HuH-7.5 (cell line): ENCODE measurements at places on chromosomes 6 and 20.

GRCh38 chr6:98894810-98895209, 52.9 kb downstream of the FBXL4 start:
- no peak for DNase-seq

DNA sequence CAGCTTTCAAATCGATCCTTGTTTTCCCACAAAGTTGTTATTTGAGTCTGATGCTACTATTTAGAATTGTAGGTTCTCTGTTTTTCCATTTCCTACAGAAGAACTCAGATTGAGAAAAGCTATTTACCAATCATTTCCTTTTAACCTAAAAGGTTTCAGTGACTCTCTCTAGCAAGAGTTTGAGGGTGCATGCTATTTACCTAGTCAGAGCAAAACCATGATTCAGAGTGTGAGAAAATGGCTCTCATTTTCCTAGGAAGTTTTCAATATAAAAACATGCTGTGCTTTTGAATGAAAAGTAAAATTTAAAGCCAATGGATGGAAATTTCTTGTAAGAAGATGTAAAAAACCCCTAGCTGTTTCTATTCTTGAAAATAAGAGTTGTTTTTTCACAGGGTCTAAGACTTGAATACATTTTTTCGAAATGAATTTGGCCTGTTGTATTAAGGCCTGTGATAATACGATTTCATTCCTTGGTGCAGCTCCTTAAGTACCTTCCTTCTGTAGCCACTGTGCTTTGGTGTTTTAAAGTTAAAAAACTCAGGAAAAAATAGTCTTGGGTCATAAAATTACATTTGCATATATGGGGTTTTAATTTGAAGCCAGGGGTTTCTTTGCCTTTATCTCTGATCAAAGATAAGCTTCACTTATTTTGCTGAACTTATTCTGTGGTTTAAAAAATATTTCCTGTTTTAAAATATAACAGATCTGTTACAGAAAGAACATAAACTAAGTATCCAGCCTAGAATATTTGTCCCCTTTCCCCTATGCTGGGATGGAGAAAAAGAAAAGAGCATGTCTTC, 18.0 kb upstream of the RSPH3 start:
- no peak for DNase-seq

DNA sequence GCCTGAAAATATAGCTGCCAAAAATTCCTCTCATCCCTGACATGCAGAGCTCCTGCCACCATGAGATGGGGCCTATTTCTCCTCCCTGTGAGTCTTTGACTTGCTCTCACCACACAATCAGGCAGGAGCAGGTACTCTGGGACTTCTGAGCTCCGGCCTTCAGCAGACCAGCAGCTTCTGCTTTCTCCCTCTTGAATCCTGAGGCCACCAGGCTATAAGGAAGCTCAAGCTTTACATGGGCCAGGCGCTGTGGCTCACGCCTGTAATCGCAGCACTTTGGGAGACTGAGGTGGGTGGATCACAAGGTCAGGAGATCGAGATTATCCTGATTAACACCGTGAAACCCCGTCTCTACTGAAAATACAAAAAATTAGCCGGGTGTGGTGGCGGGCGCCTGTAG, 238.7 kb upstream of the RREB1 start:
- no peak for DNase-seq

DNA sequence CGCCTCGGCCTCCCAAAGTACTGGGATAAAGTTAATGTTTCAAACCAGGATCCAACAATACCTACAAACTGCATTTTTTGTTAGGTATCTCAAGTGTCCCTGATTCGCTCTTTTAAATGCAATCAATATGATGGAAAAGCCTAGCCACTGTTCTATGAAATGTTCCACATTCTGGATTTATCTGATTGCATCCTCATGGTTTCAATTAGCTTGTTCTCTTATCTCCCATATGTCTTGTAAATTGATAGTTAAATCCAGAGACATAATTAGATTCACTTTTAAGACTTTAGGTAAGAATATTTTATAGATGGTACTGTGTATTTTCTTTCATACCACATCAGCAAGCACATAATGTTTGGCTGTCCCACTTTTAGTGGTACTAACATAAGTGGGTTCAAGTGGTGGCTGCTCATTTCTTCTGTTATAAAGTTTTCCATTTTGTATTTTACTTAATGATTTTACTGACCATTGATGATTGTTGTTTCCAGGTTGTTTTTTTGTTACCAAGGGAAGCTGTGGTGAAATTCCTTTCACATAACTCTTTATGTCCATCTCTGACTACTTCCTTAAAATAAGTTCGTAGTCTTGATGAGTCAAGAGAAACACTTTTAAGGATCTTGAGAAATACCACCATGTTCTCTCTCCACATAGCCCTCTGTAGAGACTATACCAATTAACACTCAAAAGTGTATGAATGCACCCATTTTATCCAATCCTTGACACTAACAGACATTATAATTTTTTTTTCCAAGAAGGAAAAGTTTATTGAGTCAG, 40.5 kb downstream of the RNGTT start:
- no peak for DNase-seq

GRCh38 chr20:24628985-24629384, 159.6 kb downstream of the SYNDIG1 start:
- DNase-seq: no peak

DNA sequence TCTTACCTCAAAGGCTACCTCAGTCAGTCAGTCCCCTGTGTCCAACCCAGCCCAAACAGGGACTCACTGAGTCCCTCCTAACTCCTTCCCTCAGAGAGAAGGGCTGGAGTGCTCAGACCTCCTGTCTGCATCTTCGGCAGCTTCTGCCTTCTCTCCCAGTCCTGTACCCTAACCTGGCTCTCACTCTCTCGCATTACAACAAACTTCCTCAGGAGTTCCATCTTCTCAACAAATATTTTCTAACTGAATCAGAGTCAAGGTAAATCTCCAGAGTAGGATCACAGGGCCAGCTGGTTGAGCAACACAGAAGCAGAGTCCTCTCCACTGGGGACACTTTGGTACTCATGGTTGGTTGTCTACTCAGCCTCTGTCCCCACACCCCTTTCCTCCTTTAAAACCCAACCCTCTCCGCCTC, 92.3 kb downstream of the MRPL14 start:
- DNase-seq: no peak

GRCh38 chr20:24829649-24830370, 119.3 kb upstream of the CST7 start:
- no peak for DNase-seq

DNA sequence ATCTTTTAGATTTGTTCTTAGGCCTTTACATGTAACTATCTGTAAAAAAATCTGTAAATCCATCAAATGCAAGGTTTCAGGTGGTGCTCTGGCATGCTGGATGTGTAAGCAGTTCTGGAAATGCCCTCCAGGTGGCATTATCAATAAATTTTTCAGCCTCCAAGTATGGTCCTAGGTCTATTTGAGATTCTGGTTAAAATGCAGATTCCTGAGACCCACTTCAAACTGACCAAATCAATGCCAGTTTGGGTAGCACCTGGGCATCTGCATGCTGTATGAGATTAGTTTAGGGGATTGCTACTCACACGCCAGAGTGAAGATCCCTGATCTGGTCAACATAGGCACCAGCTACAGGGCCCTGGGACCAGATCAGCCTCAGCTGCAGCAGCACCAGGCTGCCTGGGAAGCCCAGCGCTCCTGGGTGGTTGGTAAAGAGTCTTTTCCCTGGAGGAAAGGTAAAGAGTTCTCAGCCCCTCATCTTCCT, 507.3 kb upstream of the CITED2 start:
- peak; percentile 26 for DNase-seq

DNA sequence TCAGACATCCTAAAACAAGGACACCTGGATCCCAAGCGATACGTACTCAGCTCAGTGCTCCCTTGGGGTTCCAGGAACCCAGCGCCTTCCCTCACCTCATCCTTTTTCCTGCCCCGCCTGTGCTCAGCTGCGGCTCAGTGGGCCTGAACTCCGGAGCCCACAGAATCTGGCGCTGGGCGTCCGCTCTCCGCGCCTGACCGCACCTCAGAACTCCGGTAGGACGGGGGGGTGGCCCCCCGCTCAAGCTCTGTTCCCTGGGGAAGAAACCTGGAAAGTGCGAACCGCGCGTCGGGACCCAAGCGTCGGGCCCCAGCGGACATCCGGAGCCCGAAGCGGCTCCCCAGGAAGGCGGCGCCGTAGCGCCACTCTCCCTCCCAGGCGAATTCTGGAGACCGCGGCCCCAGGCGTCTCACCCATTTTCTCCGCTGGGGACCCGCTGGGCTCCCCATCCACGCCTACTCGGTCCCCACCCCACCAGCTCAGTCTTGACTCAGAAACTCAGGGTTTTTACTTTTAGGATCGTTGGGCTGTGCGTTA, 336 bp upstream of the LY6G5C start:
- DNase-seq: no peak

GRCh38 chr20:1415667-1416468, 23.0 kb upstream of the FKBP1A start:
- no peak for DNase-seq

GRCh38 chr6:137829641-137830083, 37.4 kb upstream of the TNFAIP3 start:
- DNase-seq: no peak

GRCh38 chr6:54737247-54737646, 109.3 kb upstream of the FAM83B start:
- peak; percentile 4 for DNase-seq

- no peak for DNase-seq
Measured at GRCh38 chr20:50270569-50270968, 79.9 kb downstream of the CEBPB start.

DNA sequence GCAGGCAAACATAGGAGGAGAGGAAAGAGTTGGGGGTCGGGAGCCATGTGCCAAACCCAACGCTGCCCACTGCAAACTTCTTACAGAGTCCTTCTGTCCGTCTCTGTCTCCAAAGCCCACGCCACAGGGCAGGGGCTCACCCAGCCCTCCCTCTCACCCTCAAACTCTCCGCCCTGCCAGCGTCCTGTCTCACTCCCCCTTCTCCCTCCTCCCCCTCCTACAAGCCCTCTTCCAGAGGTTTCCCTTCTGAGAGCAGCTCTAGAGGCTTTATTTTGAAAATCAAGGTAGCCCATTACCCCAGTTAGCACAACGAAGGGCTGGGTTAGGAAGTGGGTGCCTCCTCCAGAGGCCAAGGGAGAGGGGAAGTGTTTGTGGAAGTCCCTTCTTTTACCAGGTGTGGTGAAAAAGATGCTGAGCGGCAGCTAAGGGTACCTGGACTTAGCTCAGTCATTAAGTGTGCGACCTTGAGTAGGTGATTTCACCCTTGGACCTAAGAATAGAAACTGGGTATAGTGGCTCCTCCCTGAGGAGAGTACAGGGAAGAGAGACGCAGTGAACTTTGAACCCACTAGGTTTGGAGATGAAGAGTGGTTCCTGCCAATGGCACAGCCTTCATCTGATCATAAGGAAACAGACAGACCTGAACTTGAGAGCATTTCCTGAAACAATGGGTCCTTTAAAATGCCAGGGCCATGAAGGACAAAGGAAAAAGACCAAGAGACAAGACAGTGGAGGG, 123.8 kb downstream of the BANF2 start:
- no peak for DNase-seq

DNA sequence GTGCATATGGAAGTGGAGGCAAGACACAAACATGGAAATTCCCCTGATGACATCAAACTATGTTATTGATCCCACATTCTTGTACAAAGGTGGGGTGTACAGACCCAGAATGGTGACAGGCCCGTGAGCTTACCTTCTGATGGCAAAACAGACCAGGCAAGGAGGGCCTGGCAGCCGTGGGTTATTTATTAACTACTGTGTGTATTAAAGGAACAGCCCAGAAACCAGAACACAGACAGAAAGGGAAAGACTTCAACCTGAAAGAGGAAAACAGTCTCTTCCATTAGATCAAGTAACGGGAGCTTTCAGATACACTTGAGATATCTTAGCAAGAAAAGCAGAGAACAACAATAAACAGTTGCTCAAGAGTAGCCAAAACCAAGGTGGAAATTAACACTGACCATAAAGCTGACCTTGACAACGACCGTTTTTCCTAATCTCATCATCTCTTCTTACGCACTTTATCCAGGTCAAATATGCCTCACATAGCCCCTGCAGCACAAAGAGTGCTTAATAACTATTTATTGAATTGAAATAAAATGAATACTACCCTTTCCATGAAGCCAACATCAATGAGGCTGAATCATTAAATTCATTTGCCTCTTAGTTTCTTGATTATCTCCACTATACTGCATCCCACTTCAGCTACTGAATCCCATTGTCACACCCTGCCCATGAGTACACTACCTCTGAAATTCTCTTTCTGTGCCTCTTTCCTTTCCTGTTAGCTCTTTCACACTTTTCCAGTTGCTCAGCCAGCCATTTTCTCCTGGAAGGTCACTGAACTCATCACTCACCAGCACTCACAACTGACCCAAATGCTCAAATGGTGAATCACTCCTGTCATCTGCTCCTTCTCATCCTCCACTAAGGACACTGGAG, 67.4 kb downstream of the MOXD1 start:
- DNase-seq: peak; percentile 31

GRCh38 chr20:9514072-9514460, 324 bp upstream of the LAMP5 start:
- DNase-seq: no peak

- DNase-seq: no peak
Measured at GRCh38 chr6:43943781-43944250, 173.8 kb downstream of the VEGFA start.

DNA sequence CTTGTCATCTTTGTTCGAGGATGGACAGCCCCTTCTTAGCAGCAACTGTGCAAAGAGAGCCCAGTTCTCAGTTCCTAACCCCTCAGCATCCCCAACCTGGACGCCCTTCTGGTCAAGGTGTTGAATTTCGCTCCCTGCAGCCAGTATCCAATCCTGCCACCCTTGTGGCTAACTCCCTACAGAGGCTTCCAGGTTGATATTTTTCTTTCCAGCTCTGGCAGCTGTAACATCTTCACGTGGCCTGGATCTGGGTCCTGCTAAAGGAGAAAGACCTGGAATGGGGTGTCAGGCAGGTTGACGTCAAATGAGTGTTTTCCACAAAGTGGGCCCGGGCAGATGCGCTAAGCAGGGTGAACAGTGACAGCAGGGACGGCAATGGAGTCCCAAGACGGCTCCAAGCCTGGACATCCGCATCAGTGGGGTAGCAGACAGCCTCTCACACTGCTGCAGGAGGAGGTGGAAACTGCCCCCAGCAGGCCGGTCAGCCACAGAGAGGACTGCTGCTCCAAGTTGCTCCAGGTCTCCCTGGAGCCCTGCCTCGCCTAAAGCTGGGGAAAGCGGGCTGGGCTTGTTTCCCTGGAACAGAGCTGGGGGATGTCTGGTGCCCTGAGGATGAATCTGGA, 1.0 kb upstream of the YTHDF1 start:
- peak; percentile 50 for DNase-seq

DNA sequence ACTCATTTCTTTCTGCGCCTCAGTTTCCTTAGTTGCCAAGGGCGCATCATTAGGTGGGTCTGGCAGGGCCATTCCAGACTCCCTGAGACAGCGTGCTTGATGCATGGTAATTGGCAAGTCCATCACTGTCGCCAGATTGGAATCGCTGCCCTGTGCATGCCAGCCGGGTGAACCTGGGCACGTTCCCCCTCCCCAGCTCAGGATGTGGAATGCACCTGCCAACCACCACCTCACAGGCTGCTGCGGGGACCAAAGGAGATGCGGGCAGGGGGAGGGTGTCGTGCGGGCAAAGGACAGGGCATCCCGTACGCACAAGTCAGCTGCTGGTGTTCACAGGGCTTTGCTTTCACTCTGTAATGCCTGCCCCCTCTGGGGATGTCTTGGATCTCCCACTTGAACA, 36.4 kb upstream of the PMEPA1 start:
- no peak for DNase-seq
